Frontal cortex (tissue), 4 donors: ENCODE measurements at places on chromosomes 1 and 21.

DNA sequence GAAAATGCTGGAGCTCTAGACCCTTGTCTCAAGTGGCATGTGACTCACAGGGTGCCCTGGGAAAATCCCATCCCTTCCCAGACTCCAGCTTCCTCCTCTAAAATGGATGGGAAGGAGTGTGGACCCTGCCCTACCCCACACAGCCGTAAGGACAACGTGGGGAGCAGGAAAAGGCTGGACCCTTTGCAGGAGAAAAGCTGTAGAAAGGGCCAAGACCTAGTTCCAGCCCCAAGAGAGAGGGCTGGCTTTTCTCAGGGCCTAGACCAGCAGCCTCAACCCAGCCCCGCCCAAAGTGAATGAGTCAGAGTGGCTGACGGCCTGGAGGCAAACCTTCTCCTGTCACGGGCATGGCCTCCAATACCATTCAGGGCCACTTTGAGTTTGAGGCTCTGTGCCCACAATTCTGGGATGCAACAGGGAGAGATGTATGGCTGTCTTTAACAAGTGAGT, 1.1 kb downstream of the LAMB3 start:
- no peak for DNase-seq

DNA sequence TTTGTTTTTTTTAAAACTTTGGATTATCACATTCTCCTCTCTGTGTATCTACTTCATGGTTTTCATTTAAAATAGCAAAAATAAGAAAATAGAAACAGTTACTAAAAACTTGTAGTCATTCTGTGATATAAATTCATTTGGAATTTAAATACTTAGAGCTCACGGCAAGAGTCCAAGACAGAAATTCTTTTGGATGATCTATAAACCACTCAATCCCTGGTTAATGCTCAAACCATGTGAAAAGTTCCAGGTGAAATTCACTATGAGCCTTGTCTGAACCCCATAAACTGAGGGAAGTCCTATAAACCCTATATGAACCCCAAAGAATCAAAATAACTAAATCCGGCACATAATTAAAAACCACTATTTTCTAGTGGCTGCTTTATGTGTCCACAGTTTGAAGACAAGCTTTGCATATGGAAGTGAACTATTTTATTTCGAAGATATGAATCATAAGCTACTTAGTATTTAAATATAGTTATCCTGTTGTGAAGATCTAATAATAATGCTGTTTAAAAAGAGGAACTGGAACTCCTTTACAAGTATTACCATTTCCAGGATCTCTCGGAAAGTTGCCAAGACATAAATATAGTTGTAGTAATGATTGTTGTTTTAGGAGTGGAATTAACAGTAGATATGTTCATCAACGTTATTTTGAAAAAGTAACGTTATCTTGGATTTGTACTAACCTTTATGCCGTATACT, 163.5 kb downstream of the NFIA start:
- DNase-seq = no peak

GRCh38 chr1:214977700-214978374, 104.7 kb upstream of the KCNK2 start:
- no peak for DNase-seq

DNA sequence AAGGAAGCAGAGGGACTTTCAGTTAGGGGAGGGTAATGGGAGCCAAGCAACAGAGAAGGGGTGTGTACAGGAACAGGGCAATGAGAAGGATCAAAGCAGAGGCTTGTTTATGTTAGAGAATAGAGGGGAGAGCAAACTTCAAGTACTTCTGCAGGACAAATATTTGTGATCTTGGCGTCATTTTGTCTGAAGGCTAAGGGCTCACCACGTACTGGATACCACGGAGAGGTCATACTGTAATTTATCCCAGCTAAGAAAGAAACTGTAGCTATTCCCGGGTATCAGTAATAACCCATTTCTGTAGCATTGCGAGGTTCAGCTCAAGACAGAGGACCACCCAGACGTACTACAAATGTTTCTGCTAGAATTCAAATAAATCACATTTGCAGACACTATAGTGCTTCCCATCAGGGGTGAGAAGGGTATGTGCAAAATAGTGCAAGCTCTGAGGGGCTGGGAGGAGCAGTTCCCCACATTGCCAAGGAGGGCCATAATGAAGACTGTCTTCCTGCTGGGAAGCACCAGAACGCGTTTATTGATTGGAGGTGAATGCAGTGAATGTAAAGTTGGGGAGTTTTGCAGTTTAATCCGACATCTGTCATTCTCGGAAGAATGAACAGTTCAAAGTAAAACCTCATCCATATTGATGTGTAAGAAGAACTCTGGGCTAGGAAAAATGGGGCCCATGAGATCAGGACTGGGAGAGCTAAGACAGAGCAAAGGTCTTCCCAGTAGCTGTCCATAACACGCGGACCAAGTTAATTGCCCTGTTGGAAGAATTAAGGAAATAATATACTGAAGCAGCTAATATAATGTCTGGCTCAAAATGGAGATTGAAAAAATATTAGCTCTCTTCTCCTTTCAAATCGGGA, 136.9 kb downstream of the RWDD3 start:
- DNase-seq = no peak

- no peak for DNase-seq
These were observed 213.5 kb upstream of the MAP1LC3C start for GRCh38 chr1:242212401-242212800.

DNA sequence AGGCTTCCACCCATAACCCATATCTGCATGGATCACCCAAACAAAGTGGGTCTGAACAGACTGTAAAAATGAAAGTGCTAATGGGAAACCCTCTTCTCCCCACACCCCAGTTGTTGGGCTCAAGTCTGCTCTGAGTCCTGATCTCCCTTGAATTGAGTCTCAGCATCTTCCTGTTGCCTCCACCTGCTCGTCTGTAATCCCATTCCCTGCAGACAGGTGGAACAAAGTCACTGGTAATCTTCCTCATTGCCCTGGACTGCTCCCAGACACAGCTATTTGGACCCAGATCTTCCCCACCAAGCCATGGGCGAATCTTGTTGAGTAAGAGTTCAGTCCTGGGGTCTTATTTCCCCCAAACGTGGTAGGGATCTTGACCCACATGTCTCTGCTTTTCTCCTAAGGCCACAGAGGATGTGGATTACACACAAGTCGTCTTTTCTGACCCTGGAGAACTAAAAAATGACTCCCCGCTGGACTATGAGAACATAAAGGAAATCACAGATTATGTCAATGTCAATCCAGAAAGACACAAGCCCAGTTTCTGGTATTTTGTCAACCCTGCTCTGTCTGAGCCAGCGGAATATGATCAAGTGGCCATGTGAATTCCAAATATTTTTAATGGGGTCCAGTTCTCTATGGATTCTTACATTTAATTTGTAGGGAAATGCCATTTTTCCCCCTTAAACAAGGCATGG, 15.7 kb downstream of the AVPR1B start:
- no peak for DNase-seq

DNA sequence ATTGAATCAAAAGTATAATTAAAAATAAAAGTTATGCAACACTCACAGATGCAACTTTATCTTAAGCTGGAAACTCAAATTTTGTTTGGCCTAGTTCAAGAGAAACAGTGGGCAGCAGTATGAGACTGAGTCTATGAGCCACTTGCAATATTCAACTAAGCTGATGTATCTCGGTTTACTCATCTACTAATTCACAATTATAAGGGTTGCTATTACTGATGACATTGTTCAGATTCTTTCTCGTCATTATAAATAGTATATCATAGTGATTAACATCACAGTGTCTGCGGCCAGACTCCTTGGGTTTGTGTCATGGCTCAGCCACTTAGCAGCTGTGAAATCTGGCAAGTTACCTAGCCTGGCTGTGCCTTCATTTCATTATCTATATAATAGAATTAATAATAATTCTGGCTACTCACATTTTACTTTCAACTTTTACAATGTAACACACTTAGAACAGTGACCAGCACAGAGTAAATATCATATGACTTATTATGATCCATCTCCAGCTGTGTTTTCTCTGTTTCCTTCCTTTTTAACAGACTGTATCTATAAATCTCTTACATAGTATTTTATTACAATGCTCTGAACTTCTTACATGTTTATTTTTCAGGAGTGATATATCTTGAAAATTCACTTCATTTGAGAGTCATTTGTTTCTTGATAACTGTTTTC, 194.3 kb upstream of the RGS18 start:
- no peak for DNase-seq

- no peak for DNase-seq
These were observed 23.0 kb downstream of the SNRNP40 start for GRCh38 chr1:31273619-31274018.

- no peak for DNase-seq
These were observed 187.1 kb upstream of the CACYBP start for GRCh38 chr1:174812656-174813055.

GRCh38 chr1:44035726-44036408, 4.6 kb upstream of the SLC6A9 start:
- DNase-seq = no peak

GRCh38 chr1:26003262-26003661, 5.4 kb upstream of the PAFAH2 start:
- no peak for DNase-seq

DNA sequence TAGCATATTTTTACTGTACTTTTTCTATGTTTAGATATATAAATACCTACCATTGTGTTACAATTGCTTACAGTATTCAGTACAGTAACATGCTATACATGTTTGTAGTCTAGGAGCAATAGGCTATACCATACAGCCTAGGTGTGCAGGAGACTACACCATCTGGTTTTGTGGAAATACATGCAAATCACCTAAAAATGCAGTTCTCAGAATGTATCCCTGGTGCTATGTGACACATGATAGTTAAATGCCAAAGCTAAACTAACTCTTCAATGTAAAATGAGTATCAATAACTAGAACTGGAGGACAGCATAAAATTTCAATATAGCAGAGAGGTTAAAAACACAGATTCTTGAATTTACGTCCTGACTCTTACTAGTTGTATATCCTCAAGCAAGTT, 14.8 kb downstream of the NUCKS1 start:
- no peak for DNase-seq
